Progenitor cell of endocrine pancreas (in vitro differentiated cells): ENCODE measurements at places on chromosomes 5 and 9. TPM values are rescaled to one million over a fixed set of nuclear protein-coding genes. Genes with fewer than 3 reads are reported as not detected.

DNA sequence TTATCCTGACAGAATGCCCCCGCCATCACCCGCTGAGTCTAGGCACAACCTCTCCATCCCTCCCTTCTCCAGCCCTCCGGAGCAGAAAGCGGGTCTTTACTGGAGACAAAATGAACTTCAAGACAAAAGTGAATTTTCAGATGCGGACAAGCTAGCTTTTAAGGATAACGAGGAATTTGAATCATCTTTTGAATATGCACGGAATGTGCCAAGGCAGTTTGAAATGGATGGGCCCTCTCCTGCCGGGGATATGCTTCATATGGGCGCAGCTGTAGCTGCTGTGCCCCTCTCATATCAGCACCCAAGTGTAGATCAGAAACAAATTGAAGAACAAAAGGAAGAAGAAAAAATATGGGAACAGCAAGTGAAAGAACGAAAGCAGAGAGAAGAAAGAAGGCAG, 37.5 kb downstream of the CPLANE1 start:
- DNase-seq = no peak

DNA sequence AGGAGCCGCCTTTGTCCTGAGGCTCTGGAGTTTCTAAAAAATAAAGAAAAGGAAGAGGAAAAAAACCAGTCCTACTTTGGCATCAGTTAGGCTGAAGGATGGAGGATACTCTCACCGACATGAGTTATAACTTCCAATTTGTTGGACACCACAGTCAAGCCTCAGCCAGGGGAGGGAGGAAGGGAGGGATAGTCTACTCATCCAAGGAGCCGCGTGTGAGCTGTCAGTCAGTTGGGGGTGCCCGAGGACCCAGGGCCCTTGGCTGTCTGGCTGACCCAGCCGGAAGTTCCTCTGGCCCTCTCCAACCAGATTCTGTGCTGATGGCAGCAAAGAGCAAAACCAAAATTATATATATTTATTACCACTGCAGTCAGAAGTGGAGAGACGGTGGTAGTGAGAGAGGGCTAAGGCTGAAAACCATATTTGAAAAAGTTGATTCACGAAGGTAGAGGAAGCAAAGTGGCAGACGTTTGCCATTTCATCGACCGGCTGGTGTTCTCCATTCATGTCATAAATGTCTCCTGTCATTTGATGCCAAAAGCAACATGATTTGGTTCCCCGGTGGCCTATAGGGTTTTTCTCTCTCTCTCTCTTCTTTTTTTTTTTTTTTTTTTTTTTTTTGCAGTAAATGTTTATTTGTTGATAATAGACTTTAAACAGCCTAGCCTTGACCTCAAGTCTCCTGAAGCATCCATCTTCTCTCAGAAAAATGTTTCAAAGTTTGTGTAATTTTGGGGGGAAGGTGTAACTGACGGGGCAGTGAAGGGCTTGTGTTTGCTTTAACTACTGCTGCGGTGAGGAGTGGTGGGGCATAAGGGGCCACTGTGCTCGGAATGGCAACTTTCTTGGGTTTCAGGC, 7.6 kb downstream of the LMX1B start:
- no peak for DNase-seq

DNA sequence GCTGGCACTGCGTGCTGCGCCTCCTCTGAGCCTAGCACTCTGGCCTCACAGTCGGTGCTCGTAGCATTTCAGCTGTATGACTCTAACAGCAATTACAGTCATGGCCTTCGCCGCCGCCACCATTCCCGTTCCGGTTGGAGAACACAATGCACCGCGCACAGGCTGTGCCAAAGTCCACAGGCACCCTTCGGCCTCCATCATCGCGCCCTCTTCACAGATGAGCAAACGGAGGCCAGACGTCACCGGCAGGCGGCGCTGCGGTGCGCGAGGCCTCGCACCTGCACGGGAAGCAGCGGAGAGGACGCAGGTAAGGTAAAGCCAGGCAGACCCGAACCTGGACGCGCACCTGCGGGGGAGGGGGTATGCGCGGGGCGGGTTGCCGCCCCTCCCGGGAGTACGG, 128.9 kb downstream of the BARX1 start:
- peak; percentile 34 for DNase-seq

DNA sequence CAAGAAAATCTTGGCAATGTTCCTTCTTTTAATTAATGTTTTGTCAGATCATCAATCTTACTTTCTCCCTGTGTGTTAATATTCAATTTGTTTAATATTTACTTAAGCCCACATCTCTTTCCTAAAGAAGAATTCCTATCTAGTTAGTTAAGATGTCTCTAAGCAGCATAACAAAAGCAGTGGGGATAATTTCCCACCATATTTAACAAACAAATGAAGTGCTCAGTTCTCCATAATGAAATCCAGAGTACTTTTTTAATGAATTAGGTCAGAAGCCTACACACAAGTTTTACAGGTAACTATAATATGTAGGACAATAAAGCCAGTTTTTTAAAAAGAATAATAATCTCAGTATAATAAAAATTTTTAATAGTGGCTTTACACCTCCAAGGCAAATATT, 1918.8 kb downstream of the EFNA5 start:
- DNase-seq = no peak

GRCh38 chr5:74167206-74167929, 473.2 kb downstream of the ENC1 start:
- DNase-seq = no peak

The KIF4B gene
- not detected in 2 replicates for total RNA-seq

DNA sequence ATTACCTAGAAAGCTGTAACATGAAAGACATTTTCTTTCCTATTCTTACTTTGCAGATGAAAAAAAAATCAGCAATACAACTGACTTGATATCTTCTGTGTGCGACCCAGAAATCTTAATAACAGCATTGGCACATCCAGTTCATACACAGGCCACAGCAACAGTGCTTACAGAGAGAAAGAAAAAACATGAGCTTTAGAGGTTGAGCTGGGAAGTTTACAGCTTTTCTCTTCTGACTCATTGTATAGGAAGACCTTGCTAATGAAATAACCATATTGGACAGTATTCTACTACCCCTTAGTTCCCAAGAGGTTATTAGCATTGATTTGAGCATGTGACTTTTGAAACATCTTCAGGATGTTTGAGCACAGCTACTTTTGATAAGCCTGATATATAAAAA, 1033.4 kb upstream of the DMAC1 start:
- DNase-seq = no peak

GRCh38 chr9:75002422-75003023, 25.6 kb downstream of the CARNMT1 start:
- DNase-seq = no peak

DNA sequence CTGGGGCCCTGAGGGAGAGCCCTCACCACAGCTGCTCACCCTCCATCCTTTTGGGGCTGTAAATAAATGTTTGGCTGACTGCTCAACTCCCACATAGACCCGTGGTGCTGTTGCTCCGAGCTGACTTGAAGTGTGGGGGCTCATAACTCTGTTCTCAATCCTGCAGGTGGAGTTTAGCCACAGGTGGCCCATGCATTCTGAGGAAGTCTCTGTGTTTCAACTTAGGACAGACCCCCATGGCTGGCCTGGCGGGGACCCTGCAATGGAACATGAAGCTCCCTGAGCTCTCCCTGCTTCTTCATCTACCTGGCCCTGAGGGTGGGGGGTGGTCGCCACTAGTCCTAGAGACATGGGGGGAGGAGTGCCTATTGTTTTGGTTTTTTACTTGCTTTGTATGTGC, 19.7 kb downstream of the NDUFS6 start:
- no peak for DNase-seq

DNA sequence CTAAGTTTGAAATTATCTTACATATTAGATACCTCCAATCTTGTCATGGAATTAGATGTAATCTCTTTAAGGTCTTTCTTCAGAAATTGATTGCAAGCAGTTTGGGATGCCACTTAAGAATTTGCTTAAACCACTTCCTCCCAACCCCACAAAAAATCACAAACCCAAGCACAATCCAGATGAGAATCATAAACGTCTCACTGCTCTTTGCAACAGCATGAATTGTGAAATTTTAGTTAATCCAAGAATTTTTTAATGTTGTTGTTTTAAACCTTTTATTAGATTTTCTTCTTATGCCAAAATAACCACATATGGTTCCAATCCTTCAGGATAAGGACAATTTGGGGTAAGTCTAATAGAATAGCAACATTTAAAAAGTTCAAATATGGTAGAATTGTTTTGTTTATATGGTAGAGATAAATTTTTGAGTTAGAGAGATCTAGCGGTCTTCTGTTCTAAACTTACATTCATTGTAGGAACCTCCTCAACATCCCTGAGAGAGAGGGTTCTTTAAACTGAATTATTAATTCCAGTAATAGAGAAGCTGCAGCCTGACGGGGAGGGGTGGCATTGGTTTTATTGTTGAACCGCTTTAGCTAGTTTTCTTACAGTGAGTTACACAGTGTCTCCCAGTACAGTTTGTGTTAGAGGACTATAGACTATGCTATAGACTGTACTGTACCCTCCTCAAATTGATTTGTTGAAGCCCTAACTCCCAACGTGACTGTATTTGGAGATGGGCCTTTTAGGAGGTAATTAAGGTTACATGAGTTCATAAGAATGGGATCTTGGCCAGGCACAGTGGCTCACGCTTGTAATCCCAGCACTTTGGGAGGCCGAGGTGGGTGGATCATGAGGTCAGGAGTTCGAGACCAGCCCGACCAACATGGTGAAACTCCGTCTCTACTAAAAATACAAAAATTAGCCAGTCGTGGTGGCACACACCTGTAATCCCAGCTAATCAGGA, 24.8 kb upstream of the IL6ST start:
- no peak for DNase-seq

The CCDC192 gene
- total RNA-seq = 0.60 TPM in 1 of 2 replicates, not detected in the other

The AP3S1 gene
- total RNA-seq = 60.8 and 65.3 TPM in 2 replicates

The NUTM2F gene
- 0.16 TPM in 1 of 2 replicates, not detected in the other for total RNA-seq

- no peak for DNase-seq
Observed at GRCh38 chr5:68953875-68954617, 139.8 kb upstream of the SLC30A5 start.

DNA sequence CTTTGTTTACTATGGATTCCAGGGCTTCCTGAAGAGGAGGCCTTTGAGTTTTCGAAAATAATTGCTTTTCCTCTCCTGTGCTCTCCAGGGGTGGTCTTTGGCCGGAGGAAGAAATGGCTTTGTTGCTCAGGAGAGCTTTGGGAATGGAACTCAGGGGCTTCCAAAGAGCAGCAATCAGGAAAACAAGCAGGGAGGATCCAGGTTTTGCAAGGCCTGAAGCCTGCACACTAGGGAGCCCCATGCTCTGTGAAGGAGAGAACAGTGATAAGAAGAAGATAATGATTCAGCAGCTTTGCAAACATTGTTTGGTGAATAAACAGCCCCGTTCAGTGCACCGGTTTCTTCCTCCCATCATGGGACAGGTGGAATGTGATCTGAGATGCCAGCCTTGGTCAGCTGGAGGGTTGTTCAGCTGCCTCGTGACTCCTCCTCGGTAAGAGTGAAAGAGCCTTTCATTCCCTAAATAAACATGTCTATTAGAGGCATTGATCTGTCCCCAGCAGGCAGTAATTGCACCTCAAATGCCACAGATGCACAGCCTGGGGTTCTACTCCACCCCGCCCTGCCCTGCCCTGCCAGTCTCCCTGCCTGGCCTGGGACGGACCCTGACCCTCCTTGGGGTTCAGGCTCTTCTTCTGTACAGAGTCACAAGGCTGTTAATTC, 11.5 kb upstream of the ALDH1B1 start:
- peak; percentile 33 for DNase-seq

The FAXDC2 gene
- total RNA-seq = 14.8 and 15.8 TPM in 2 replicates

- no peak for DNase-seq
Observed at GRCh38 chr9:4865681-4866080, 72.9 kb downstream of the RCL1 start.

DNA sequence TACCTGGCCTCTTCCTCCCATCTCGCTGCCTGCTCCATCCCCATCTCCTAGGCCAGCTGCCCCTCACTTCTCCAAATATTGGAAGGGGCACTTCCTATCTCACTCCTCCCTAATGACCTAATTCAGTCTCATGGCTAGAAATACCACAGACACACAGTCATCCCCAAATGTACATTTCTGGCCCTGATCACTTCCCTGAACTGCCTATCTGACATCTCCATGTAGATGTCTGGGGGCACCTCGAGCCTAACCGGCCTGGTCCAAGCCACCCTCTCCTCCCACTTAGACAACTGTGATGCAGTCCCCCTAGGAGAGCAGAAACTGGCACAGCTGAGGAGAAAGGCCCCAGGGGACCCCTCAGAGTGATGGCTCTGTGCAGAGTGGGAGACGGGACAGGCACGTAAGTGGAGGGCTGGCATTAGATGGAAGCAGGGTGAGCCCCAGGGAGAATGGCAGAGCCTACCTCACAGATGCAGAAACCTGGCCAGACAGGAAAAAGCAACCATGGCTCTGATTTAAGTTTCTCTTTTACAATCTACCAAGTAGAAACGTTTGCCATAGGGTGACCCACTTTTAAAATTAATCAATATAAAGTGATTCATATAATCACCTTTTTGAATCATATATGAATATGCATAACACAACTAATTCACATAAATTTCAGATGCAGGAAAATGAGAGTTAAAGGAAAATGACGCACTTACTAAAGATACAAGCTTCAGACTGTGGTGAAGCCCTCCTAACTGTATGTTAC, 22.1 kb downstream of the CAMSAP1 start:
- DNase-seq = no peak

The SH3RF2 gene
- total RNA-seq = 16.7 and 17.6 TPM in 2 replicates

- no peak for DNase-seq
Observed at GRCh38 chr5:124436294-124436693, 310.1 kb downstream of the ZNF608 start.

- no peak for DNase-seq
Observed at GRCh38 chr9:70883056-70883455, 238.4 kb downstream of the TRPM3 start.

- no peak for DNase-seq
Observed at GRCh38 chr9:96020300-96020791, 144.9 kb downstream of the ERCC6L2 start.

The NTNG2 gene
- total RNA-seq = 2.4 TPM in 2 replicates

- no peak for DNase-seq
Observed at GRCh38 chr9:123267481-123268198, 746 bp downstream of the STRBP start.

DNA sequence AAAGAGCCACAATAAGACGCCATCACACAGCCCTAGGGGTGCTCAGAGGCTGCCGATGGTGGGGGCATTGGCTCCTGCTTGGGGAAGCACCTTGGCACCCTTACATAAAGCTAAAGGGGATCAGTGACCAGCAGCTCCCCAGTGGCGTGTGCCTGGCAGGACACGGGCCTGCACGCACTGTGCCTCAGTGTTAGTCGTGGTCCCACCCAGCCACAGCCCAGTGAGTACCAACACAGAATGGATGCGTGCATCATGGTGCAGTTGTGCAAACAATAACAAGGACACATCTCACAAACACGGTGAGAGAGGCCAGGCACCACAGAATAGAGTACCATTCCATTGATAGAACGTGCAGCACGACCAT, 103.2 kb downstream of the WNK2 start:
- no peak for DNase-seq

The TICAM2 gene
- 0.36 and 1.1 TPM in 2 replicates for total RNA-seq

The CAAP1 gene
- 24.7 and 25.1 TPM in 2 replicates for total RNA-seq

DNA sequence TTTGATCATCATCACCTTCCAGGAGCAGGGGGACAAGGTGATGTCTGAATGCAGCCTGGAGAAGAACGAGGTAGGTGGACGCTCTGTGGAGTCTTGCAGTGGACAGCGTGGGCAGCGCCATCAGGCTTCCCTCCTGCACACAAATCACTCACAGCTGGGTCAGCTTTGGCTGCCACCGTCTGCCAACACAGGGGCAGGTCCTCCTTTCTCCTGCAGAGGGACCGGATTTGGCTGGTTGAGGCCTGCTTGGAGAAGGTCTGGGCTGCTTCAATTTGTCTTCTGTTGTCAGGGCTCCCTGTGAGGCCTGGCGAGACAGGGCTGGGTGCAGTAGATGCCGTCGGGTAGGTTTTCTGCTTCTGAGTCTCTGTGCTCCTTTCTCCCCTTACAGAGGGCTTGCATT, 180.6 kb downstream of the CACNA1B start:
- no peak for DNase-seq

The IRX1 gene
- total RNA-seq = 2.4 and 2.6 TPM in 2 replicates

- no peak for DNase-seq
Observed at GRCh38 chr9:135226369-135227050, 139.0 kb downstream of the OLFM1 start.

The STING1 gene
- 0.53 TPM in 1 of 2 replicates, not detected in the other for total RNA-seq
